ENCODE measurements at places on chromosomes 16 and 17. TPM values are rescaled to one million over a fixed set of nuclear protein-coding genes. Genes with fewer than 3 reads are reported as not detected.
A peak's percentile ranks its signal among the peaks of the same experiment; 100 is the strongest.

- no peak for DNase-seq
These were observed 11.4 kb downstream of the ZDHHC7 start for GRCh38 chr16:84999857-85000480.

Gene CCL1
- not detected for total RNA-seq

GRCh38 chr17:41510251-41511065 is 5.0 kb upstream of the KRT13 start:
- DNase-seq = no peak

Gene SPATA22
- not detected for total RNA-seq

DNA sequence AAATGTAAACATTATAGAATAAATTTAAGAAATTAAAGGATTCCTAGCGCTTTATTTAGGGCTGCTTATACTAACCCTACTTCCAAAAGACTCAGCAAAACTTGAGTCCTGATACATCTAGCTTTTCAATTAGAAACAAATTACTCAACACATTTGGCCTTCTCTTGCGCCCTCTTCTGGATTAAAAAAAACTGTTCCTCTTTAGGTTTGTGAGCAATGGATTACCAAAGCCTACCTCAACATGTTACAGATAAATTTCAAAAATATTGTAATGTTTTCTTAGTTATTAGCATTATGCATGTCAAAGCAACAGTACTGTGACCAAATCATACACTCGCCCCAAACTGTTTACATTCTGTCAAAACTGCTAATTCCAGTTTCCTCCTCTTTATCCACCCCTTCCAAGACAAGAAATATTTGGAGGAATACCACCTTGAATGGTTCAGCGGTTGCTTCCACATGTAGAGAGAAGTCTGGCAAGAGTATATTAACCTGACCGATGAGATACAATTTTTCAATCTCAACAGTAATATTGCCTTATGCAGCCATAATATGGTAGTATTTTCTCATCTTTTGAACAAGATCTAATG is 2.7 kb downstream of the NUFIP2 start:
- DNase-seq = peak; percentile 48

Gene NAGPA
- 13.1 TPM for total RNA-seq

Gene MTSS2
- total RNA-seq = 4.5 TPM

Gene TRPV3
- 0.97 TPM for total RNA-seq

Gene IKZF3
- total RNA-seq = 0.30 TPM

GRCh38 chr17:80949451-80950421 is 41.9 kb upstream of the CHMP6 start:
- no peak for DNase-seq

GRCh38 chr16:535446-536405 is 8.2 kb downstream of the CAPN15 start:
- DNase-seq = peak; percentile 94

- DNase-seq = no peak
These were observed 44.0 kb downstream of the ANKRD11 start for GRCh38 chr16:89446136-89446974.

Gene CTRB2
- not detected for total RNA-seq

Gene SHBG
- not detected for total RNA-seq

- peak; percentile 35 for DNase-seq
These were observed 110.2 kb upstream of the NLRP1 start for GRCh38 chr17:5694551-5694950.

DNA sequence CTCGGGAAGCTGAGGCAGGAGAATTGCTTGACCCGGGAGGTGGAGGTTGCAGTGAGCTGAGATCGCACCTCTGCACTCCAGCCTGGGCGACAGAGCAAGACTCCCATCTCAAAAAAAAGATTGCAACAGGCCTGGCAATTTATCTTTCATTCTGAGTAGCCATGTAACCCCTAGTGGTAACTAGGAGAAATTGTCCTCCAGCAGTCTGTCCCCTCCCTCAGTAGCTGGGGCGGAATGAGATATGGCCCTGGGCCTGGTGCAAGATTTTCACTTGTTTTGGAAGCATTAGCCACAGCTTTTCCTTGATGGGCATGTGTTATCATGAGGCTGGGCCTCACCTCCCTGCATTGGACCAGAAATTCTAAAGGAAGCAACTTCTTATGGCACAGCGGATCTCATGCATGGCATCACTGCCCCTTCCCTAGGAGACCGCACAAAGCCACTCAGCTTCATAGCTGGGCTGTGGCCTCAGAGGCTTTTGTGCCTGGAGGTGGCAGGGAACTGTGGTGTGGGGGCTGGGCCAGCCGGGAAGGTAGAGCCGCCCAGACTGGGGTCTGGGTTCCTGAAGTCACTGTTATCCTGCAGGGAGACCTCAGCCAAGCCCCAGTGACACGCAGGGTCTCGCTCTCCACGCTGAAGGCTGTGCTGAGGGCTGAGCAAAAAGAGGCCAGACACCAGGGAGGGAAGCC is 13.4 kb downstream of the NATD1 start:
- DNase-seq = no peak

GRCh38 chr16:66886321-66886720 is 6.0 kb downstream of the PDP2 start:
- DNase-seq = no peak

GRCh38 chr16:56930486-56931270 is 1.3 kb upstream of the HERPUD1 start:
- no peak for DNase-seq

GRCh38 chr17:63116967-63117830 is 151.2 kb downstream of the TANC2 start:
- no peak for DNase-seq

DNA sequence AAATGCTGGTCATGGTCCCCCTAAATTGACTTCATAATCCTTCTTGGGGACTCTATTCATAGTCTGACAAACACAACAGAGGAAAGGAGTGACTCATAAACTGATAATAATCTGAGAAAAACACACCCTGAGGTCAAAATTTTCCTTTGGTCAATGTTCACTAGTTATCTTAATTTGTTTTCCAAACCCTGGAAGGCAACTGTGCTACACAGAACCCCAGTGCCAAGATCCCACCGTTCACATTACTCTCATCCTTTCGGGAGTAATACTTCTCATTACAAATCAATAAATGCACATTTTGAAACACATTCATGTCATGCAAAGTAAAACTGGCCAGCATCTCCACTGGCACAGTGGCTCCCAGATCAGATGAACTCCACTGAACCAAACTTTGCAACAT is 23.2 kb downstream of the COIL start:
- no peak for DNase-seq

GRCh38 chr17:19372439-19372838 is 5.9 kb upstream of the MAPK7 start:
- no peak for DNase-seq

- DNase-seq = no peak
These were observed 23.3 kb upstream of the SLC12A3 start for GRCh38 chr16:56841659-56842058.

DNA sequence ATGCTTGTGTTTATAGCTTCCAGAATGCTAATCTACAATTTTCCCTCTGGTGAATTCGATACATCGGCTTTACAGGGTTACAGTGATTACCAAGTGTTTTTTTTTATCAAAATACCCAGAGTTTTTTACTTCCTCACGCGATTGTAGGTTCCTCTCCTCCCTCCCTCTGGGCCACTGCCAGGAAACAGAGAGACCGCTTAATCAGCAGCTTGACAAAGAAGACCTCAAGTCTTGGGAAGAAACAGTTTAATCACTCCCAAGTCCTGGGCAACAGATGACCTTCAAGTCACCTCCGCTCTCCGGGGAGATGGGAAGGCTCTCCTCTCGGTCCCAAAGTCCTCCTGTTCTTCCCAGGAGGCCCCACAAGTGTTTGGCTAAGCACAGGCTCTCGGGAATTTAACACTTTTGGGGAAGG is 23.5 kb downstream of the SMTNL2 start:
- peak; percentile 31 for DNase-seq

DNA sequence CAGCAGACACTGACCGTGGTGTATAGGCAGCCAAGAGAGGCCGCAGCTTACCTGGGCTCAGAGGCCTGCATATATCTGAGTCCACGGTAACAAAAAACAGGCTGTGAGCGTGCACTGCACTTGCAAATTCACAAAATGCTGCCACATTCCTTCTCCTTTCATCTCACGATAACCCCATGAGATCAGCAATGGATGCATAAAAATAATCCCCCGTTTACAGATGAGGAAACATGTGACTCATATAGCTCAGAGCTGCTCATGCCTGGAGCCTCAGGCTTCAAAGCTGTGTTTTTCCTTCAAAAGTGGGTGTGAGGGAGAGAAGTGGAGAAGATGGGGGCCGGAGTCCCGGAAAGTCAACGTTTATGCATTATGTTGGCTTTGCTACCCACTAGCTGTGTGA is 118.3 kb upstream of the FOXF1 start:
- peak; percentile 44 for DNase-seq

DNA sequence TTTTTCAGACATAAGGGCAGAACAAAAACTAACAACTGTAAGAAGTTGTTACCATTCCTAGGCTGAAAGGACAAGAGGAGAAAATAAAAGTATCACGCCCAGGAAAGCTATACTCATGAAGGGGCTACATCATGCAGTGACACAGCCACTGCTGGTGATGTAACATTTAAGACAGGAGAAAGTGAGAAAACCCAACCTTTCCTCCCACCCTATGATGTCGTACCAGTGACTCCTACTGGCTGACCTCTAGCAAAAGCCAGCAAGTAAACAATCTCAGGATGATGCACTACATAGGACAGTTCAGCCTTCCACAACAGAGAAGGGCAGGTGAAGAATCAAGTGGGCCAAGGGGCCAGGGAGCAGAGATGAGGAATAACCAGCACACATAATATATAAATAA is 14.0 kb upstream of the OR1E2 start:
- DNase-seq = peak; percentile 28

Gene RNF222
- not detected for total RNA-seq

Measured in Daoy (cell line).